CD4-positive, alpha-beta T cell treated with Interleukin-21 for 1 hour (primary cell): ENCODE measurements at places on chromosomes 11 and 22.

DNA sequence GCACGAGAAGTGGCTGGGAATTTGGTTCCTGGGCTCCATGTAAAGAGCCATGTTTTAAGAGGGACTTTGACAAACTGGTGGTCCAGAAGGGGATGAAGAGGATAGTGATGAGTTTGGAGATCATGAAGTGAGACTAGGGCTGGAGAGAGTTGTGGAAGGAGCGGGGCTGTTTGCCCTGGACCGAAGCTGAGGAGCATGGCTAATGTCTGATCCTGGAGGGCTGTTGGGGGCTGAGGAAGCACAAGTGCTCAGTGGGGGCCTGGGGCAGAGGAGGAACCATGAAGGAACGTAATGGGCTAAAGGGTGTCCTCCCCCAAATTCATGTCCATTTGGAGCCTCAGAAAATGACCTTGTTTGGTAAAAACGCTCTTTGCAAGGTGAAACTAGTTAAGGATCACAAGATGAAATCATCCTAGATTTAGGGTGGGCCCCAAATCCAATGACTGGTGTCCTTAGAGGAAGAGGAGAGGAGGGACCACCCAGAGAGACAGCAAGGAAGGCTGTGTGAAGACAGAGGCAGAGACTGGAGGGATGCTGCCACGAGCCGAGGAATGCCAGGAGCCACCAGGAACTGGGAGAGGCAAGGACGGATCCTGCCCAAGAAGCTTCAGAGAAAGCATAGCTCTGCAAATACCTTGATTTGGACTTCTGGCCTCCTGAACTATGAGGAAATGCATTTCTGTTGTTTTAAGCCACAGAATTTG is 107.3 kb upstream of the LMO1 start:
- no peak for DNase-seq

- no peak for DNase-seq
Observed at GRCh38 chr11:24509114-24509513, 12.3 kb downstream of the LUZP2 start.

GRCh38 chr22:50298937-50299784 is 8.3 kb downstream of the PLXNB2 start:
- no peak for DNase-seq

GRCh38 chr11:31509051-31509428 is 382 bp downstream of the IMMP1L start:
- DNase-seq: peak; percentile 47

- DNase-seq: no peak
Observed at GRCh38 chr11:47864901-47865300, 16.8 kb upstream of the NUP160 start.

- peak; percentile 73 for DNase-seq
Observed at GRCh38 chr11:36376888-36377758, 81.0 kb downstream of the PRR5L start.

DNA sequence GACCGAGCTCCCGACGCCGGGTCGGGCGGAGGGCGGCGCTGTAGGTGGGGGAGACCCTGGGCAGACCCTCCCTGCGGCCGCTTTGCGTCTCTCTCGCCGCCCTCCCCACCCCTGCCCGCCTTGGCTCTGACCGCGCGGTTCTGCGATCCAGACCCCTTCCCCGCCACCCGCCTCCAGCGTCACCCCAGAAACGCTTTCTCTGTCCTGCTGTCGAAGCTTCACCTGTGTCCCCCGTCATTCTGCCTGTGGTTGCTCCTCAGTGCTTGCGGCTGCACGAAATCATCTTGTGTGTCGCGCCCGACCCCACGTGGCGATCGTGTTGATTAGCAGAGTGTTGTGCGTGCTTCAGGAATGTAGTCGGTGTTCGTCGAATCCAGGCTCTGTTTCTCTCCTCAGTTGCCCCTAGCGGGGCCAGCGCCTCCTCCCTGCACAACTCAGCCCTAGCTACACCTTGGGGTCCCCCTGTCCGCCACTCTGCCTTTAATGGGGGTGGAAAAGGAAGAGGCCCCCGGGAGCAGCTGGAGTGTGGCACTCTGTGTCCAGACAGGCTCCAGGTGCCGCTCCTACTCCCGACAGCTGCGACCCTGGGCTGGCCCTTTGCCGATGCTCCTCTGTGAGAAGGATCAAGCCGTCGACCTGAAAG is 851 bp downstream of the PTDSS2 start:
- DNase-seq: peak; percentile 85

DNA sequence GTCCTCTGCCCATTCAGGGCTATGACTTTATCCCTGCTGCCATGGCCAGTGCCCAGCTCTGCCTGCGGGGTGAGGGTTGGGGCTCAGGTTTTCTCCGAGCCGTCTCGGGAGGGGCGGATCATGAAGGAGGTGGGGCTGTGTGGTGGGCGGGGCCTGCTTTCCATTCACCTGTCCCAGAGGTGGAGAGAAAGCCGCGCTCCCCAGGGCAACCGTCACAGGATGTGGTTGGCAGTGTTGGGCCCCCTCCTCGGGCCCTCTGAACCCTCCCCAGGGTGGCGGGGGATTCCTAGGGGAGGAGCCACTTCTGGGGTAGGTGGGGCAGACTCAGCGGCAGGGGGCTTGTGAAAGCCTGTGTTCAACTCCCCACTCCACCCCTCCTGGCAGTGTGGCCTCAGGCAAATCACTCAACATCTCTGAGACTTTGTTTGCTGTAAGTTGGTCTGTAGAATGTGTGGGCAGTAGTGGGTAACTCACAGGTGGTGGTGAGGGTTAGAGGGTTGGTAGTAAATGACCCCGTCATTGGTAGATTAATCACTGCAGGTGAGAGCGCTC is 50.3 kb downstream of the CD6 start:
- peak; percentile 95 for DNase-seq

GRCh38 chr22:39723899-39724351 is 153.4 kb downstream of the CACNA1I start:
- DNase-seq: no peak

- DNase-seq: no peak
Observed at GRCh38 chr11:86760577-86760976, 39.8 kb upstream of the PRSS23 start.

DNA sequence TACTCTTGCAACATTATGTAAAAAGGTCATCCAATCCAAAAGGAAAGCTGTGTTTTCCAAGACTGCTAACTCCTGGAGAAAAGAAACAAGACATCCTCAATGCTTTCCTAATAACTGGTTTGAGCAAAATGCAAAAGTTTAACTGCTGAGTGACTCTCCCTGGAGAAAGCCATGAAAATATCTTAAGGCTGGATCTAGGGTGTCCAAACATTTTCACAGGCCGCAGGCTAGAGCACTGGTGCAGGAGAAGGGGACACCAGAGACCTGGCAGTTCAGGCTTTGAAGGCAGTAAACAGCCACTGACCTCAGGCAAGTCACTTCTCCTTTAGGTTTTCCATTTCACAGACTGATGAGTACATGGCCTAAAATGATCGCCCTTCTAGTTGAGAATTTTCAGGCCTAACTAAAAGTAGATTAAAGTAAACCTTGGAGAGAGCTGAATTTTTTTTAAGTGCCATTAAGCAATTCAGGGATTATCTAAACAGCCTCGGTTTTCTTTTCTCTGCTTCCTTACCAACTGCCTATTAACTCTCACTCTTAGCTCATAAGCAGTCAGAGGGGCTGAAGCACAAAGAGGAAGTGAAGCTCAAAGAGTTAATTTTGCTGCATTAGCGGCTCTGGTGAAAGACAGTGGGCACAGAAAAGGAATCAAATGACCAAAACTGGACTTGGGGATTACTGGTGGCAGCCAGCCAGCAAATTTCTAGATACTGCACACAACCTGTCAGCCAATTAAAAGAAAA is 2.3 kb downstream of the CHKA start:
- no peak for DNase-seq

GRCh38 chr11:16239141-16240105 is 116.9 kb downstream of the SOX6 start:
- DNase-seq: no peak

DNA sequence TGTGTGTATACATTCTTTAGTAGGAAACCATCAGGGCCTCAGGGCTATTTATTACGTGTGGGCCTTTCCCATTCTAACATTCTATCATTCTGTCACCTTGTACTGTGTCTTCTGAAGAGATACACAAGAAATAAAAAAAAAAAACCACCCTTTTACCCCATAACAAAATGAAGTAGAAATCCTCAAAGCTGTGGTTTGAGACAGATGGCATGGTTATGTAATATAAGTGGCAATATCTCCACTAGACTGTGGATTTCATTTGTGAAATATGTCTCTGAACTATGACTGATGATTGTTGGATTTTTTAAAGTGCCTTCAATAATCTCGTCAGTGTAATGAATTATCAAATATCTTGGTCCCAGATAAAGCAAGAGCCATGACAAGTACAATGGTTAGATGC is 150.0 kb upstream of the BLID start:
- no peak for DNase-seq
